ENCODE measurements at places on chromosomes 4 and X. TPM values are rescaled to one million over a fixed set of nuclear protein-coding genes. Genes with fewer than 3 reads are reported as not detected.

Gene HERC5
- total RNA-seq: 4.0 TPM

Gene BGN
- total RNA-seq: 4.4 TPM

Gene ZNF185
- 5.3 TPM for total RNA-seq

Gene MAGEE2
- total RNA-seq: not detected

Gene MTNR1A
- under 0.01 TPM for total RNA-seq

Gene SMIM10
- total RNA-seq: 1.3 TPM

Gene YIPF7
- total RNA-seq: not detected

Gene MAOB
- not detected for total RNA-seq

Gene GPR119
- total RNA-seq: not detected

Data from bladder microvascular endothelial cell (primary cell).